Hepatic stellate cell (primary cell): ENCODE measurements at places on chromosomes 6 and 20.

GRCh38 chr6:51533962-51534361 is 553.5 kb downstream of the PKHD1 start:
- no peak for DNase-seq

DNA sequence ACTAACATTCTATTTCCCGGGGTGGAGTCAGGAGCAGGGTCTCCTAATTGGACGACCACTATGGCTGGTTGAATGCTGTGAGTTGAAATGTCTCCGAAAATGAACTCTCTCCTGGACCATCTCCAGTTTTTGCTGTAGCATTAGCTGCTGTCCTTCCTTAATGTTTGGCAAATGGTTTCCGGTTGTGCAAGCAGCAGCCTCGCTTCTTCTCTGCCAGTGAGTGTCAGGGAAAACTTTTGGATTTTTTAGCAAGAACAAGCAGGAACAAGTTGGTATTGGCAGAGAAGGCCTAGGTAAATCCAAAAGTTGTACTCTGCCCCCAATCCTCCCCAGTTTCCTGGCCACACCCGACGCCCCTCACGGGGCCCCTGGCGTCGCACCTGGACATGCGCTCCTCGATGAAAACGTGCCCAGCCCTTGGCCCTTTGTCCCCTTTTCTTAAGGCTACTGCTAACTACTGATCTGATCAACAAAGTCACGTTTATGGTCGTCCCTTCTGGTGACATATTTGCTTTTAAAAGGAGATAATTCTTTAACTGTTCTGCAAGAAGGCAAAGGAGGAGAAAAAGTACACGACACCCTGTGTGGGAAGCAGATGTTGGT is 103.2 kb downstream of the ARMC2 start:
- DNase-seq, result no peak

DNA sequence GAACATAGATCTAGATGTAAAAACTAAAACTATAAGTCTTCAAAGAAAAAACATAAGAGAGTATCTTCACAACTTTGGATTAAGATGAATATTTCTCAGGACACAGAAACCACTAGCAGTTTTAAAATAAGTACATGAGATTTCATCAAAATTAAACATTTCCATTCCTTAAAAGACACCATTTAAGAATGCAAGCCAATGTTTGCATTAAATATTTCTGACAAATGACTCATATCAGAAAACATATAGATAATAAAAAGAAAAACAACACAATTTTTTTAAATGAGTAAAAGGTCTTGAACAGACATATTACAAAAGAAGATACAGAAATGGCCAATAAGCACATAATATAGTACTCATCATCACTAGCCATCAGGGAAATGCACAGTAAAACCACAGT is 59.7 kb downstream of the COL21A1 start:
- no peak for DNase-seq

DNA sequence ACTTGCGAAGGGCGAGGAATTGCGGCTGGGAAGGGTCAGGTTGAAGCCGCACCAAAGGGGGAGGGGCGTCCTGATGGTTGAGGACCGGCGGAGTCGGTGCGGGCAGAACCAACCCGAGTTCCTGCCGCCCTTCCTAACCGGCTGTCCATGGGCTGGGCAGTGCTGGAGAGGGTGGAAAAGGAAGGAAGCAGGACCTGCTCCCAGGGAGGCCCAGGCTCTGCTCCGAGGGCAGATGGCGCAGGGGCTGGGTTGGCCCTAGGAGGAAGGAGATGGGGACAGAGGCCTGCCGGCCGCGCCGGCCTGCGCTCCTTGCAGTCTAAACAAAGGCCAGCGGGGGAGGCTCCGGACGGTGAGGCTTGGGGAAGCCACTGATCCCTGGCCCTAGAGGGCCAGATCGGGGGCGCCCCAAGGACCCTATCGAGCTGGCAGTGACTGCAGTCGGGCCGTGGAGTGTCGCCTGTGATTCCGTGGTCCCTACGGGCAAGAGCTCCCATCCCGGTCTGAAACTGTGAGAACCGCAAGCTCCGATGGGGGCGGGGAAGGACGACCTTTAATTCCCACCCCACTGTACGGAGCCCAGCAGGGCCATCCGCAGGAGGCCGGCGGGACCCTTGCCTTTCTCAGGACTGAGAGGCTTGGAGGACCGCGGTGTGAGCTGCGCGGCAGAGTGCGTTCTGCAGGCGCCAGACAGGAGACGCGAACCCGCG is 39.4 kb downstream of the YTHDF1 start:
- DNase-seq, result no peak

DNA sequence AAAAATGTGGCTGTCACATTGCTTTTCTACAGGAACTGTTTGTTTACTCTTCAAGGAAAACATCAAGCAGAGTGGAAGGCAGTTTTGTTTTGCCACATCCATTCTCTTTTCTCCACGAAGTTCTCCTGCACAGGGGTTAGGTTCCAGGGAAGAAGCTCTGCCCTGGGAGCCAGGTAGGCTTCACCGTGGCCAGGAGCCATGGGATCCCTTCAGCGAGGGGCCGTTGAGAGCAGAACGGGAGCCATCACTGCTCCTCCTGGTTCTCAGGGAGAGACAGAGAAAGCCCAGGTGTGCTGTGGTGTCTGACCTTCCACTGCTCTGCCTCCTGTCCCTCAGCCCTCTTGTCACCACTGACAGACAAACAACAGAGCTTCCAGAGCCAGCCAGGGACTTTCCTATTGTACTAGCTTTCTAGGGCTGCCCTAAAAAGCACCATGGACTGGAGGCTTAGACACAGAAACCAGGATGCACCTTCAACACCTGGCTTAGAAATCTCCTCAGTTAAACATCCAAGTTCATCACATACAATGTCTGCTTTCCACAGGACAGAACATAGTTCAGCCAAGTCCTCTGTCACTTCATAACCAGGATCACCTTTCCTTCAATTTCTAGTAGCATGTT is 75.6 kb upstream of the SLC22A23 start:
- no peak for DNase-seq
